H7 (cell line): ENCODE measurements at places on chromosomes 2 and 18. TPM values are rescaled to one million over a fixed set of nuclear protein-coding genes. Genes with fewer than 3 reads are reported as not detected.

- DNase-seq: no peak
These were observed 30.2 kb downstream of the COPS7B start for GRCh38 chr2:231816327-231817026.

DNA sequence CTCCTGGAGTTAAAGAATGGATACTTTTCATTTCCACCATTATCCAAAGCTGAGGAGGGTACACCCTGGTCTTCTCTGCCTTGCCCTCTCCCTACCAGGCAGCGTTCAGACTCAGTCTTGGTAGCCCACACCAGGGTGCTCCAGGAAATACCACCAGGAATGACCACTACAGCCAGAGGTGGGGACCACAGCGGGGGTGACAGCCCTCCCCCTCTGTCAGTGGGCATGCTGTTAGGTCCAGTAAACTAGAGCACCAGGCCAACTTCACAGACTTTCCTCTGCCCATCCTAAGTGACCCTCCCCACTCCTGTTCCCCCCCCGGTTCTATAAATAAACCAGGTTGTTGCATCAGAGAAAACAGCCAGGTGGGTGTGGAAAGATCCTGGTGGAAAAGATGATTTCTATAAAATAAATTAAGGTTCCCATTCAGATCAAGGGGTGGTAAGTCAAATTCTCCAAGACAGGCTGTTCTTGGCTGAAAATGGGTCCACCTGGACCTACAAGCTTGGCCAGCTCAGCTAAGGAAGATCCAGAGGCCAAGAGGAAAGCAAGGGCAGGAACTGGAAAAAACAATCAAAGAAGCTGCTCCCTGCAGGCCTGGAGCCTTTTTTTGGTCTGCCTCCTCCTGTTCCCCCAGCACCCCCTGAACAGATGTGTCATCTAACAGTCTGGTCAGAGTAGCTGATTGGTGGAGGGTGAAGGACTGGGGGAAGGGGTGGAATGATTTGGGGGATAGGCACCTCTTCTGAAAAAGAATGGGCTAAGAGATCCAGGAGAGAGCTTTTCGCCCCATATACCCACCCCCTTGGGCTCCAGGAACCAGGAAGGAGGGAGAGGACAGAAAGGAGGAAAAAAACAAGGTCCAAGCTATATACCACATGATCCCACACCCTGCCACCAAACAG lies 2.3 kb downstream of the RAB11FIP5 start:
- DNase-seq: no peak

- DNase-seq: no peak
These were observed 30.8 kb downstream of the WDFY1 start for GRCh38 chr2:223914324-223914723.

RPS27A gene
- total RNA-seq: 1,807 and 1,879 TPM in 2 replicates

DNA sequence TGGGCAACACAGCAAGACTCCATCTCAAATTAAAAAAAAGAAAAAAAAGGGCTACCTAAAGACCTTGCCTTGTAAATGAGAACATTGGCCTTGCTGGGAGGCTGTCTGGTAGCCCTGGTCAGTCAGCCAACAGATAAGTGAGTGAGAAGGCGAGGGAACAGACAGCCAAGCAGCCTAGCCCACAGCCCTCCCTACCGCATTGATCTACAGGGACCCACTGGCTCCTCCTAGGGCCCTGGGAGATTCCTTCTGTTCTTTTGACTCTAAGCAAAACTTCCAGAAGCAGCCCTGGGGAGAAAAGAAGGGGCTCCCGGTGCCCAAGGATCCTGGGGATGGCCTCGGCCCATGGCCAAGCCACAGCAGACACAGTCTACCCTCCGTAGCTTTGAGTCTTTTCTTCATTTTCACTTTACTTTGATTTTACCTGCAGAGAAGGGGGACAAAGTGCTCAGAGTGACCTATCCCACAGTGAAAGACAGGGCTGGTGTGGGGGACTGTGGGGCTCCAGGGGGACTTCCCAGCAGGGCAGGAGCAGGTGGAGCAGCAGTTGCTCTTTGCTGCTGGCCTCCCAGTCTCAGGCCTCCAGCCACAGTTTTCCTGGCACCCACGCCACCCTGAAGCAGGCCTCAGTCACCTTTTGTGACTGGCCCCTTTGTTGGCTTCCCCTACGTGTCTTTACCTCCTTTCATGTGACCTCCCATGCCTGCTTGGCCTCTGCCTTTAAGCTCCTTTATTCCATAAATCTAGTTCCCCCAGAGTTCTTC lies 5.1 kb downstream of the CEP68 start:
- DNase-seq: peak; percentile 53

DNA sequence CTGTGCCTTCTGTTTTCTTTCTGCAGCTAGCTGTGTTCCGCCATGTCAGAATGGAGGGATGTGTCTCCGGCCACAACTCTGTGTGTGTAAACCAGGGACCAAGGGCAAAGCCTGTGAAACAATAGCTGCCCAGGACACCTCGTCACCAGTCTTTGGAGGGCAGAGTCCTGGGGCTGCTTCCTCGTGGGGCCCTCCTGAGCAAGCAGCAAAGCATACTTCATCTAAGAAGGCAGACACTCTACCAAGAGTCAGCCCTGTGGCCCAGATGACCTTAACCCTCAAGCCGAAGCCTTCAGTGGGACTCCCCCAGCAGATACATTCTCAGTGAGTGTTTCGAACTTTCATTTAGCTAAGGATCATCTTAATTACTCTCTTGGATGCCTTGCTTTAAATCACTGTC lies 74.1 kb downstream of the LTBP1 start:
- peak; percentile 9 for DNase-seq

GRCh38 chr2:225296951-225297350 lies 102.6 kb upstream of the NYAP2 start:
- DNase-seq: no peak

GRCh38 chr18:23012249-23012648 lies 79.1 kb downstream of the RBBP8 start:
- no peak for DNase-seq

- no peak for DNase-seq
These were observed 13.9 kb upstream of the UGP2 start for GRCh38 chr2:63827749-63828148.

DNA sequence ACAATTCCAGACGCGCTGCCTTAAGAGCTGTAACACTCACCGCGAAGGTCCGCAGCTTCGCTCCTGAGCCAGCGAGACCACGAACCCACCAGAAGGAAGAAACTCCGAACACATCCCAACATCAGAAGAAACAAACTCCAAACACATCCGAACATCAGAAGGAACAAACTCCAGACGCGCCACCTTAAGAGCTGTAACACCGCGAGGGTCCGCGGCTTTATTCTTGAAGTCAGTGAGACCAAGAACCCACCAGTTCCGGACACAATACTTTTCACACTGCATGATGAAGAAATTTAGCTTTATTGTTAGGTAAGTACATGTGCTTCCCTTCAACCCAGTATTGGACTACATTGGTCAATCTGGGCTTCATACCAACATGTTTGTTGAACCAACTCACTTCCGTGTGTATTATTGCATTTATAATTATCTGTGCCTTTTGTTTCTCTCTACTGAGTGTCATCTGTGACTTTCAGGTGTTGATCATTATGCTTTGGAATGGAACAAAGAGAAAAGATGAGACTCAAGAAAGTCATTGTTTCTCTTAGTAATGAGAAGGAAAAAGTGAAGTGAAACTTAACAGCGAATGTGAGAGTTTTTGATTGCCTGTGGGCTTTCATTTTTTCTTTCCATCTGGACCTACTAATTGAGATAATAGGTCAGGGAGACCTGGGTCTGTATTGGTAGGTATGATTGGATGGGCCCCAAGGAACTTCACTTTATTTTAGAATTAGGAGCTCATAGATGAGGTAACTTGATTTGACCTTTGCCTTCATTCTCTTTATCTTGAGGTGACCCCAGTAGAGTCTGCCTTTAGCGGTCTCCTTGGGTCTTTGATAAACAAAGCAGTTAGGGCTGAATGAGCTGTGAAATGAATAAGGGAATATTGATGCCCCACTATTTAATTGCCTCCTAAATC lies 76.1 kb upstream of the CAVIN2 start:
- no peak for DNase-seq

GRCh38 chr2:158996378-158996993 lies 28.0 kb downstream of the TANC1 start:
- no peak for DNase-seq

DNA sequence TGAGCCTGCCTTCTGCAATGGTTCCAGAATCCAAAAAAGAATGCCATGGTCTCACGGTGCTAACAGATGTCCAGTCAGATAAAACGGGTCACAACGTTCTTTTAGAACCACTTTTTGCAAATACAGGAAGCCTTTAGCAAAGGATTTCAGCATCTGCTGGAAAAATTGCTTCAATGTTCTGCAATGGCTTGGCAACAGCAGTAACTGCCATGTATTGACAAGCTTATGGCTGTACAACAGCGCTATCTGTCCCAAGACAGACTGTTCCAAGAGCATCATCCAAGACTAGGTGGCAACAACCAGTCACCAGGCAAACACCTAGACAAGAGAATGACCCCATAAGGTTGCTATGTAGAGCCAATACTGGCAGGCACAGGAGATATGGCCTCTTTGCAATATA lies 37.6 kb upstream of the RIOK3 start:
- DNase-seq: no peak

GRCh38 chr2:80519121-80519643 lies 214.6 kb upstream of the LRRTM1 start:
- DNase-seq: no peak

- DNase-seq: no peak
These were observed 73.6 kb downstream of the EN1 start for GRCh38 chr2:118773826-118774225.

DNA sequence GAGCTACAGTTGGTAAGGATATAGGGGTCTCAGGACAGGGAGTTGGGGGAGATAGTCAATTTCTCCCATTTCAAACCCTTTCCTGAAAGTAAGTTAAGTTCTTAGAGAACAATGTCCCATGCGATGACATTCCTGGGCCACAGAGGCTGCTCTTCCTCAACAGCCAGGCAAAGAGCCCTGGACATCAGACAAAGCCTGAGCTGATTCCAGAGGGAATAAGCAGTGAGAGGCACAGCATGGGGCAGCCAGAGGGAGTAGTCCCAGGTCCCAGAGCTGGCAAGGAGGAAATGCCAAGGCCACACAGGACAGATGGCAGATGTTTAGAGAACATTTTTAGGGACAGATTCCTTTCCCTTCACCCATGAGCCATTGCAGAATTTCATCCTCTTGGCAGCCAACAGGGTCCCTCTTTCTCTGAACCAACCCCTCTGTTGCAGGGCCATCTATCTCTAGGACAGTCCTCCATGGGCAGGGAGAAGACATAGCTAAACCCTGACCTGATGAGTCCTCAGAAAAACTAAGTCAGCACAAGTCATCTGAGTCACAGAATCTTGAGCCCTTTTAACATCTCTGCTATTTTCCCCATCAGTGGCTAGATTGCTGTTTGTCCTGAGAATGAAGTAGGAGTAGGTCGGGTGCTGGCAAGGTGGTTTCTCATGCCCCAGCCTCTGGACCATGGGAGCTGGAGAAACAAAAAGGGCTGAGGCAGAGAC lies 81.6 kb upstream of the STPG4 start:
- DNase-seq: no peak

DNA sequence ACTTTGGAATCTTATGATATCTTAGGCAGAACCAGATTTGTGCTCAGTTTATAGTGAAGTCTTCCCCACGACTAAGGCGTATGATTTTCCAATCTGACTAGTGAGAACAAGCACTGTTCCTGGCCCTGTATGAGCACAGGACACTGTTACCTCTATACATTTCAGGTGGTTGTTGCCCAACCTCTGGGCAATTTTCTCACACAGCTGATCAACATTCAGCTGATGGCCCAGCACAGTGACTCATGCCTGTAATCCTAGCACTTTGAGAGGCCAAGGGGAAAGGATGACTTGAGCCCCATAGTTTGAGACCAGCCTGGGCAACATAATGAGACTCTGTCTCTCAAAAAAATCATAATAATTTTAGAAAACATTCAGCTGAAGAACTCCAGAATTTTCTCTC lies 119.5 kb downstream of the ASXL3 start:
- DNase-seq: no peak

DNA sequence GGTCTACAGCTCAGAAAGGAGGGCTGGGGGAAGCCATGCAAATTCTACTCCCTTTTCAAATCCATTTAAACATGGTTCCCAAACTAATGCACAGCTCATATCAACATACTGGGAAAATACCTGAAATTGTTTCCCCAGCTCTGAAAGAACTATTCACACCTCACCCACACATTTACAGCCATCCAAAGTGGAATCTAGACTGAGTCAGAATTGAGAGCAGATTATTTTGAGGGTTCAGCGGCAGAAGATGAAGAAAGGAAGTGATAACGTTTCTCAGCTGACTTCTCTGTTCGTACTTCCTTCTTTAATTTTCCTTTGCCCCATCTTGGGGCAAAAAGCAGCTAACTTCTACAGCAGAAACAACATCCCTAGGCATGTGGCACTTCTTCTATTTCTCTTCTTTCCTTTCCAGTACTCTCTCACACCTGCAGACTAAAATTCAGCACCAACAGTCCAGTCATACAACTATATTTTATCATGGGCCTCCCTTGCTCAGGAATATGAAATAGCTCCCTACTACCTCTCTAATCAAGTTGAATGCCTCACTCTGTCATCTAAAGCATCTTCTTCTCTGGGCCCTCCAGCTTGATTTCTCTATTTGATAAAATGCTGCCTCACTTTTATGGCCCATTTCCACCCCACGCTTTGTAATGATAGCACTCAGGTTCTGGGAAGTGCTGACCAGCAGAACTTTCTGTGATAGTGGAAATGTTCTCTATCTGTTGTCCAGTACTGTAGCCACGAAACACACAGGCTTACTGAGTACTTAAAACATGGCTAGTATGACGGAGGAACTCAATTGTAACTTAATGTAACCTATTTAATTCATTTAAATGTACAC lies 35.9 kb downstream of the ARHGAP25 start:
- DNase-seq: no peak

DNA sequence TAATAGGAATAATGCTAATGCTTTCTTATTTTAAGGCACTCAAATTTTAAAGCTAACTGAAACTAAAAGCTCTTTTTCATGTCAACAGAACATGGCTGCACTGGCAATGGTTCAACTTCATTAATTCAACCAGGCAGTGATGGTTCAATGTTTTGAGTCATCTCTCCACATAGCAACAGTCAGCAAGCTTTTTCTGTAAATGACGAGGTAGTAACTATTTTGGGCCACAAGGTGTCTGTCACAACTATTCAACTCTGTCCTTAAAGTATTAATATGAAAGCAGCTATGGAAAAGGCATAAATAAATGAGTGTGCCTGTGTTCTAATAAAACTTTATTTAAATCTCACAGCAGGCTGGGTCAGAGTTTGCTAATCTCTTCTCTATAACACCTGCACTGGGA lies 1425.6 kb upstream of the PIK3C3 start:
- no peak for DNase-seq

LAMA1 gene
- 17.2 and 17.5 TPM in 2 replicates for total RNA-seq

DNA sequence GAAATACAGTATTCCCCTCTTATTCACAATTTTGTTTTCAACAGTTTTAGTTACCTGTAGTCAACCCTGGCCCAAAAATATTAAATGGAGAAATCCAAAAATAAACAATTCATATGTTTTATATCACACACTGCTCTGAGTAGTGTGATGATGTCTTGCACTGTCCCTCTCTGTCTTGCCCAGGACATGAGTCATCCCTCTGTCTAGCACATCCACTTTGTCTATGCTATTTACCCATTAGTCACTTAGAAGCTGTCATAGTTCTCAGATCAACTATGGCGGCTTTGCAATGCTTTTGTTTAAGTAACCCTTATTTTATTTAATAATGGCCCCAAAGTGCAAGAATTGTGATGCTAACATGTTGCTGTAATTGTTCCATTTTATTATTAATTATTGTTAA lies 380.6 kb upstream of the REG3G start:
- no peak for DNase-seq

FAM237A gene
- not detected in 2 replicates for total RNA-seq
